Hematopoietic multipotent progenitor cell treated with erythropoietin and hydrocortisone succinate and interleukin-3 and kit ligand, for 15 days (in vitro differentiated cells): ENCODE measurements at places on chromosomes 6 and 20.
A peak's percentile ranks its signal among the peaks of the same experiment; 100 is the strongest.

GRCh38 chr6:129865013-129865412 is 3.9 kb upstream of the TMEM244 start:
- no peak for DNase-seq

GRCh38 chr6:4932228-4932903 is 71.5 kb downstream of the RPP40 start:
- DNase-seq, result peak; percentile 61

DNA sequence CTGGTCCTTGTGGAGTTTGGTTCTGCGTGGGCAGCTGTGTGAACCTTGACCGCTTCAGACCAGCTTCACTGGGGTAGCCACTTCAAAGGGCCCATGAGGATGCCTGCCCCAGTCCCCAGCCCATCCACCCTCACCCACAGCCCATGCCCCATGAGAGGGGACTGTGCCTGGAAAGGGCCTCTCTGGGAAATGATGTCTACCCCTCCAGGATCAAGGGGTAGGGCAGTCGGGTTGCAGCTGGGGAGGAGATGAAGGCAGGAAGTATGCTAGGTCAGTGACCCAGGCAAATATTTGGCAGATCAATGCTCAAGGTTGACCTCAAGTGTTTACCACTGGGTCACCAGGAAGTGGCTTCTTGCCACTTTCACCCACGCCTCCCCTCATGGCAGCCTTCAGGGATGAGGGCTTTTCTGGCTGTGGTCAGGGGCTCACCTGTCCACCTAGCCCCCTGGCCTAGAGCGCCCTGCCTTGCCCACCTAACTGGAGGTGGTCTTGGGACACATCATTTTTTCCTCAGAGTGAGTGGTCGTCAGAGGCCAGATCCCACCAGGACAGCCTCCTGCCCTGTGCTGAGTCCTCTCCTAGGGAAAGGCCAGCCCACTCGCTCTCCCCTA is 109.5 kb downstream of the SNX5 start:
- DNase-seq, result no peak

GRCh38 chr20:1199212-1199873 is 3.9 kb upstream of the C20orf202 start:
- DNase-seq, result no peak

DNA sequence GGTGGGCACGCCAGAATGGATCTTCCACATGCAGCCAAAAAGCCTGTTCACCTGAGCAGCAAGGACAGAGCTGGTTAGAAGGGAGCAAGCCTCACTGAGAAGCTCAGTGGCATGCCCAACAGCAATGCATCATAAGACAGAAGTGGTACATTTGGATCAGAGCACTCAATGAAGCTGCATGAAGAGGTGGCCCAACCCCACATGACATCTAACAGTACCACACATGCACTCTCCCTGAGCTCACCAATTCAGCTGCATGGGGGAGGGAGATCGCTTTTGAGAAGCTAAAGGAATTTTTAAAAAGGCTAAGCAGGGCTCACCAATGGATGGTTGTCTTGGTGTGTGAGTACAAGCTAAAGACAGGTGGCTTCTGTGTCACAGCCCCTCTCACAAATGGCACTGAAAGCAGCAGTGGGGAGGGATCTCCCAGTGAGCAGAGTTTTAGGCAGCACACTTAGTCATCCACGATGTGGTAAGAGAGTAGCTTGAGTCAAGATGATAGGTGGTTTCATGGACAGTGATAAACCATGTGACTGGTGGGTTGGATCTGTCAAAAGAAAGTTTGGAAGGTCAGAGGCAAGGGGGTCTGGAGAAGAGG is 166.6 kb upstream of the TAB2 start:
- DNase-seq, result no peak

- no peak for DNase-seq
Measured at GRCh38 chr20:48686238-48687116, 141.3 kb downstream of the PREX1 start.

GRCh38 chr20:61963149-61963548 is 102.5 kb downstream of the TAF4 start:
- no peak for DNase-seq

- no peak for DNase-seq
Measured at GRCh38 chr6:118659513-118660217, 8.3 kb upstream of the CEP85L start.

DNA sequence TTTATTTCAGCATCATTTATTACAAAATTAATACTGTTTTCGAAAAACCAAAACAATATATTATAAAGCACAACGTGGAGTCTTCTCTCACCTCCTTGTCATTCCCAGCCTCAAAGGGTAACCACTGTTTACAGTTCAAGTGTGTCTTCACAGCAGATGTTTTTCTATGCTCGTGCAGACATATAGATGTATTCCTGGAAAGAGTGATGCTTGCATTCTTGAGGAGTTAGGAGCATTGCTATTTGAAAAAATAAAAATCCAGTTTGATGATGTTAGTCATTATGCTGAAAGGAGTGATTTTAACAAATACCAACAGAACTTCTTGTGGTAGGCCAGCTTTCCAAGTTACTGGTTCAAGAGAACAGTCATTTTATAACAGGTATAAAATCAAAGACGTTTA is 234.9 kb downstream of the BCKDHB start:
- DNase-seq, result no peak

GRCh38 chr20:61815678-61816077 is 250.0 kb downstream of the TAF4 start:
- no peak for DNase-seq

GRCh38 chr20:50930976-50931305 is 296 bp downstream of the ADNP start:
- DNase-seq, result no peak

GRCh38 chr20:10595985-10596384 is 77.8 kb downstream of the JAG1 start:
- DNase-seq, result no peak

DNA sequence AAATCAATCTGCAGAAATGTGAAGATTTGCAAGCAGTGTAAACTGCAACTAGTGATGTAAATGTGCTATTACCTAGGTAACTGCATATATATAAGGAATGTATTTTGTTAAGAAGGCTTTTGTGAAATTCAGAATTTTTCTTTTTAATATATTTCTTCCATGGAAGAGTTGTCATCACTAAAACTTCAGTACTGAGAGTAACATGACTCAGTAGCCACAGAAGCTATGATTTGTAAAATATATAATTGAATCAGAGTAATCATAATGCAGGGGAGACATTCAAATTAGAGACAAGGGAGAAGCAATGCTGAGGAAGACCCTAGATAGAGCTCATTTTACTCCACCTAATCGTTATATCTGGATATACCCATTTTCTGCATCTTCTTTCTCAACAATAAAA is 141.7 kb downstream of the ADGRG6 start:
- DNase-seq, result no peak

- DNase-seq, result no peak
Measured at GRCh38 chr6:15500901-15501825, 161.7 kb downstream of the DTNBP1 start.

DNA sequence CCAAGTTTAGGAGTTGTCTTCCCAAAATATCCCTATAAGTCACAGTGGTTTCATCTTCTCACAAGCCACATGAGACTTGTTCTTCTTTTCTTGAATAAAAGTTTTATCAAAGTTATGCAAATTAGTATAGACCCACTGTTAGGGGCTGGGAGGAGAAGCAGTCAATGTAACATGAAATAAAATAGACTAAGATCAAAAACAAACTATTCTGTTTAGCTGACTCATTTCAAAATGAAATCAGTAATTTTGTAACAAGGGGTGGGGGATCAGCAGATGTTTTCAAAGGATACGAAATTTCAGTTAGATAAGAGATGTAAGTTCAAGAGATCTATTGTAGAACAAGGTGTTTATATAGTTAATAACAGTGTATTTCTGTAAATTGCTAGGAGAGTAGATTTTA is 339.6 kb upstream of the PRDM1 start:
- DNase-seq, result no peak

- DNase-seq, result no peak
Measured at GRCh38 chr20:48287021-48287494, 501.8 kb upstream of the SULF2 start.

GRCh38 chr20:12466915-12467314 is 541.9 kb upstream of the SPTLC3 start:
- no peak for DNase-seq

- DNase-seq, result no peak
Measured at GRCh38 chr6:7270320-7271204, 42.4 kb downstream of the SSR1 start.

- no peak for DNase-seq
Measured at GRCh38 chr6:106257195-106257594, 68.4 kb downstream of the ATG5 start.

- no peak for DNase-seq
Measured at GRCh38 chr6:148620579-148621298, 126.1 kb upstream of the UST start.

DNA sequence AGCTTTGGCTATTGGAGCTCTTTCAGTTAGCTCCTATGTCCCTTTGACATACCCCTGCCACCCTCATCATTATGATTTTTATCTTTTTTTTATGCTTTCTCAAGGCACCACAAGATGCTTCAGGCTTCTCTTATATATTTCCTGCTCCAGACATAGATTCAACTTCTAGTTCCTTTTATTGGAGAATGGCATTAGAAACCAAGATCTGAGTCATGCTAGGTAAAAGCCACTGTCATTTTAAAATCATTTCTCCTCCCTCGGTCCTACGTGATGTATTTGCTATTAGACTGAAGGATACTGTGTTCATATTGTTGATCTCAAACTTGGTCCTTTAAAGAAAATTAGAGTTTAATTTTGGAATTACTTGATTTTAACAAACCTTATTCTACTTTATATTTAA is 8.3 kb downstream of the TENT5A start:
- DNase-seq, result no peak

- no peak for DNase-seq
Measured at GRCh38 chr20:4681991-4682401, 39.7 kb upstream of the PRND start.

- no peak for DNase-seq
Measured at GRCh38 chr6:6717953-6718352, 129.4 kb downstream of the LY86 start.

DNA sequence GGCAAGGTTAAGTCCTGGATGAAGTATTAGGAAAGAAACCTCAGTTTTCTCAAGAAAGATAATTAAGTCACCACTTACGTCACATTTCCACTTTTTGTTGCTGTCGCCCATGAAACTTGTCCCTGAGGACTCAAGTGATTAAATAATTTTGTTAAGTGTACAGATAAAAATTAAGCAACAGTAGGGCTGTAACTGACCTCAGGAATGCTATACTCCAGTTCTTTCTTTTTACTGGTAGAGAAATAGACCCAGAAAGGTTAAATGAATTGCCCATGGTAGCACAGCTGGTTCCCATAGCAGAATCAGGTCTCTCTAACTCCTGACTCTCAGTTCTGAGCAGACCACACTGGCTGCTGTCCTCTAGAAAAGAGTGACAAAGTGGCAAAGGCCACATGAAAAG is 54.5 kb downstream of the CLIC5 start:
- DNase-seq, result no peak

GRCh38 chr20:16462711-16463110 is 110.5 kb downstream of the KIF16B start:
- DNase-seq, result no peak

- peak; percentile 24 for DNase-seq
Measured at GRCh38 chr6:113971741-113972140, 793 bp upstream of the HDAC2 start.

GRCh38 chr6:36523936-36524499 is 23.3 kb downstream of the STK38 start:
- DNase-seq, result no peak

DNA sequence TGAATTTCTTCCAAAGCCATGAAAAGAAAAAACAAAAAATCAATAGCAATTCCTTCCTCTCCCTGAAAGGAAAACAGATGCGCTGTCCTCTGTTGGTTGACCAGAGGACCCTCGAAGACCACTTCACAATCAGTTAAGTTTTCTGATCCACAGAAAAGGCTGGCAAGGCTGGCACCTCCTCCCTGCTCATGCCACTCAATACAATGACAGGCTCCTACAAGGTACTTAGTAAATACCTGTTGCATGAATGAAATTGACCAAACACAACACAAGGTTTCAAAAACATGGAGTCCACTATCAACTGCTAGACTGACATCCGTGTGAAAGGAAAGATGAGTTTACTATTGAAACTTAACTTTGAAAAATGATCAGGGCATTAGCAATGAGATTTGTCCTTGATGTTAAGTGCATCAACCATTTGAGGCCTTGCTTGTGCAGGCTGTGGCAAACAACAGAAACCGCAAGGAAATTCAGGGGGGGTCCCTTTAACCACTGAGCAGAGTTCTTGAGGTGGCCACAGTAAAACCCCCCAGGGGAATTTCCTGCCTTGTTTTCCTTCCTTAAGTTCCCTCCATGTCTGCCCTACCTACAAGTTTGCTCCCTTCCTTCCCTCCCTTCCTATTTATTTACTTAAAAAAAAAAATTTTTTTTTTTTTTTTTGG is 27.9 kb upstream of the RTF2 start:
- DNase-seq, result no peak

DNA sequence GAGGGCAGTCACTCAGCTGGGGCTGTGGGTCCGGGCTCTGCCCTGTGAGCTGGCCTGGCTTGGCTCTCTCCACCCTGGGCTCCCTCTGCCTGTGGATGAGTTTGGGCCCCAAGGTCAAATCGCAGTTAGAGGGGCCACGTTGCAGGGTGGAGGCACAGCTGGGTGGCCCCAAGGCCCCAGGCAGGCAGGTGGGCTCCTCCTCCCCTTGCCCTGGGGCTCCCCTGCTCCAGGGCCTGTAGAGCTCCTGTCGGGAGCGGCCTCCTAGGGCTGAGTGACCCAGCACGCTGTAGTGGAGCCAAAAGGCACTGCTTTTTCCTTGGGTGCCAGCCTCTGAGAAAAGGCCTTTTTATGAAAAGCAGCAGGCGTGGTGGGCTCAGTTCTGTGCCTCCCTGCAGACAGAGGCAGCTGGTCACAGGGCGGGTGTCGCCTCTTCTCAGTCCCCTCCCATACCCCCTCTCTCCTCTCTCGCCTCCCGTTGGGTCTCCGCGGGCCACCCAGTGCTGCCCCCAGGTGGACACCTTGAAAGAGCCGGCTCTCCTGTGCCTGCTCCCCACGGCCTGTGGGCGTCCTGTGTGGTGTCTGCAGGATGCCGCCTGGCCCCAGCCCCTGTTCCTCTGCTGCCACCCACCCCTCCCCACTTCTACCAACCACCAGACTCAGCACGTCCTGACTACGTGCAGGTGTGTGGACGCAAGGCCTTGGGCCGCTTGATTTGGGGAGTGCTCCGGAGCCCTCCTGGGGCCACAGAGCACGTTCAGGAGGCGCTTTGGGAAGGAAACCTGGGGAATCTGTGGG is 13.2 kb downstream of the SS18L1 start:
- DNase-seq, result peak; percentile 68

DNA sequence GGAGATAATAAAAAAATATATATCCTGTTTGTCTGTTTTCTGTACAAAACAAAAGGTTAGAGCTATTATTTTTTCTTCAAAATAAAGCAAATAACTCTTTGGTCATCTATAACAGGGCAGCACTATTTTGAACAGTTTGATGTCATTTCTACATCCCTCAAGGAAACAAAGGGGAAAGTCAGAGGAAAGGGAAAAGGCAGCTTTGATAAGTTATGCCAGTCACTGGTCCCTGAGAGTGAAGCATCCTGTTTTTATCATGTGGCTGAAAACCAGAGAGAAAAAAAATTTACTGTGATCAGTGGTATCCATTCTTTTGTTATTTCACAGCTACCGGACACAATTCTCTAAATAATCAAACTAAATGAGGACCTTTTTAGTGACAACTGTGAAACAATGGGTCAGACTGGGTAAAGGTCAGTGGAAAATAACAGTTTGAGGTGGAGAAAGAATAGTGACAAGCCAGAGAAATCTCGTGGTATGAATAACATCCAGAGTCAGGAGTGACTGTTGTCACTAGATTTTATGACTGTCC is 356.0 kb downstream of the HDGFL1 start:
- no peak for DNase-seq
